Right lung (tissue), 10 donors: ENCODE measurements at places on chromosomes 3 and 15.
A peak's percentile ranks its signal among the peaks of the same experiment; 100 is the strongest.

DNA sequence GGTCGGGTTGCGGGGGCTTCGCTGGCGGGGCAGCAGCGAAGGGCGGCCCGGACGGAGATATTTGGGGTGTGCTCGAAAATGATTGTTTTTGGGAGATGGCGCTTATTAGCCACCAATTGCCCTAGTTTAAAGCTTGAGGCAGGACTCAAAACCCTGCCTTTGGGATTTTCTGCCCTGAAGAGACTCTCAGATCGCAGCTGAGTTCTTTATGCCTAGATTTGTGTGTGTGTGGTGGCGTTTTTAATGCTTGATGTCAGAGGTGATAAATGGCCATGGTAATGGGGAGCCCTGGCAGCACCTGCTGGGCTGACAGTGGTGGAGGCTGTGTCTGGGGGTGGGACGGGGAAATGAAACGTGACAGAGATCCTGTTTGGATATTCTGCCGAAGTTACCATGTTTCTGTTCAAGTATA is 604 bp downstream of the KCTD6 start:
- DNase-seq, result no peak

GRCh38 chr15:80856809-80857377 is 77.7 kb downstream of the CEMIP start:
- peak; percentile 55 for DNase-seq

DNA sequence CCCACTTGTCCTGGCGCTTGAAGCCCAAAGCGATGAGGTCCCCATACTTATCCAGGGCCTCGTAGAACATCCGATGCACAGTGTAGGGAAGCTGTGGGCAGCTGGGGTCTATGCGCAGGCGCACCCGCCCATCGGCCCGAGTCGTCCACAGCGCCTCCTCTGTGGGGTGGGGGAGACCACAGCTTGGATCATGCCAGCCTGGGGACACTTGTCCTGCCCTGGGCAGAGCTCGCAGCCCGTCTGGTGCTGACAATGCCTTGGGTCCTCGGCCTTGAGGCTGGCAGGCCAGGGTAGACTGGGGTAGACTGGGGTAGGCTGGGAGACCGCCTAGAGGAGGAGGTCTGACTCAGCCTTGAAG is 39.8 kb downstream of the ACSBG1 start:
- DNase-seq, result no peak

- no peak for DNase-seq
Observed at GRCh38 chr3:187181454-187182170, 15.7 kb upstream of the RTP1 start.

- DNase-seq, result no peak
Observed at GRCh38 chr15:77889009-77889806, 188.3 kb downstream of the TBC1D2B start.

DNA sequence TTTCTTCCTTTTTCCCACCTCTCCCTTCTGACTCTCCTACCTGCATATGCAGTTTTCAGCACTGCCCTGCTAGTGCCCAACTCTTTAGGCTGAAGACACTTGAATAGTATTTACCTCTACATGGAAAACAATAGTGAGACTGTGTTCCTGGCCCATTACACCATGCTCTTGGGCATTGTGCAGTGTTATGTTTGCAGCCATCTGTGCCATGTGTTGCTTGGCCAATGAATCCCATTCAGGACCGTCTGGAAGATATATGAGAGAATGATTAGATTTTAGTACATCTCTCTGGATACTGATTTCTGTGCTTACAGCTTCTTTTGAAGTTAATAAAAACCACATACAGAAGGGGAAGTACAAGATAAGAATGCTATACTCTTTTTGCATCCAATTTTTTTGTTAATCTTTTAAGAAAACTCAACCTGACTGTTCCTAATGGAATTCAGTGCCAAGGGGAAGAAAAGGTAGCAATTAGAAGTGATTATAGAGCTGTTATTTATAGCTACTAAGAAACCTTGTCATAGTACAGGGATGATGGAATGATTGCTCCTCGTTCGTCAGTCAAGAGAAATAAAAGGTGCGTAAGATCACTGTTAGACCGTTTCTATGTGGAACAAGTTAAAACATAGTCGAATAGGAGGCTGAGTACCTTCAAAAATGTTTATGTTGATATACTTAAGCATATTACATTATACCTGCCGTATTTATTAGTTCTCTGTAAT is 58.9 kb downstream of the TMEM41A start:
- DNase-seq, result no peak

GRCh38 chr3:13045904-13046568 is 27.2 kb downstream of the IQSEC1 start:
- no peak for DNase-seq

DNA sequence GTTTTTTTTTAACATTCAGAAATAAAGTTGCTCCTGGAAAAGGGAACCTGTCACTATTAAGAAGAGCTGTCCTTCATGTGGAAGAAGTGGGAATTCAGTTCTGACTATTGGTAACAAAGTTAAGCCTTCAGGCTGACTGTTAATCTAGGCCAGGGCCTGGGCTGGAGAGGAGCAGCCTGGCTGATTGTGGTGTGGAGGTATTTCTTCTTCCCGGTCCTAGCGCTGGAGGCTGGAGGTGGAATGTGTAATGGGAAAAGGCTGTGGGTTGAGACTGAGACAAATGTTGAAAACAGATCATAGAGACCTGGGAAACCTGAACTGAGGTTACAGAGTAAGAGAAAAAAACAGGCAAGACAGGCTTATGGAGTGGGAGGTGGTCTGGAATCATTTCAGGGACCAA is 23.8 kb upstream of the SH3BP5 start:
- DNase-seq, result no peak

- no peak for DNase-seq
Observed at GRCh38 chr3:514192-514591, 317.6 kb downstream of the CHL1 start.

DNA sequence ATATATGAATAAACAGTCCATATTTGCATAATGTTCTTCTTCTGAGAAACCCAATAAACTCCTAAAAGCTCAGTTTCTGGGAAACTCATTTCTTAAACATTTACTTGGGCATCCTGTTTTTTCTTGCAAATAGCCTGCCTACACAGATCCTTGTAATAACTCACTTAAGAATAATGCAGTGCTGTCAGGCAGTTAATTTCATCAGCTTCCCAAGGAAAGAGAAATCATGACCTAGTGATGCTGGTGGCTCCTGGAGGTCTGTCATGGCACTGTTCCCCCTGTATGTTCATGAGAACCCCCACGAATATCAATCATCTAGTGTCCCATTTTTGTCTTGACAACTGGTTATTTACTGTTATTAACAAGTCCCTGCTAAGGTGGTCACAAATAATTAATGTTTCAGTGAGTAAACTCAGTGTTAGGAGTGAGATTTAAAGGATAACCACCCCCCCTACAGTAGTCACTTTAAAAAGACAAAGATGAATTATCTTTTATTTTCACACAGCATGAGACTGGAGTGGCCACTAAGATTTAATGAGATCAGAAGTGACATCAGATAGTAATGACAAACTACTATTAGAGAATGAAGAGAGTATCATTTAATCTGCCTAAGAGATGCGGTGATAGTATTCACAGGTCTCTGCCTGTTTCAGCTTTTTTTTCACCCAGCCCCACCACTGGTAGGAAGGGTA is 279.5 kb upstream of the NECTIN3 start:
- DNase-seq, result no peak

DNA sequence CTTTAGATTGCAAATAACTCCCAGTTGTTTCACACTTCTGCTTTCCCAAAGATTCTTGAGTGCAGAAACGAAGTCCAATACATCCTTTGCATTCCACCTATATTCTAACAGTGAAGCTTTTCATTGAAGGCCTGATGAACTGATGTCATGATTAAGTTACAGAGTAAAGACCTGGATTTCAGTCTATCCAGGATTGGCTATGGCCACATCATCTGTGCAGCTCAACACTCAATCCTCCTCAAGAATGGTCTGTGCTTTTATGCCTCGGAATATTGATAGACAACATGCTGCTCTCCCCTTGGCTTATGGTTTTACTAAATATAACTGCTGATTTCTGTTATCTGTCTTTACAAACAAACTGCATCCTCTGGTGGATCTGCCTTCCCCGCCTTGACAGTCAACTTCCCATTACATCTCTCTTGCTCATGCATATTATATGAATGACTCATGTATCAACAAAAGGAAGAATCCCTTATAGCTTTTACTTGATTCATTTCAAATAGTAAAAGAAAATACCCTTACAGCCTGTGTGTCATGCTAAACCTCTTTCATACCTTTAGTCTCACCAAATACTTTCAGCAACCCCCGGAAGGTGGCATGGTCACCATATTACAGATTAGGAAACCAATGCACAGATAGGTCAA is 59.5 kb downstream of the SCN11A start:
- DNase-seq, result no peak

DNA sequence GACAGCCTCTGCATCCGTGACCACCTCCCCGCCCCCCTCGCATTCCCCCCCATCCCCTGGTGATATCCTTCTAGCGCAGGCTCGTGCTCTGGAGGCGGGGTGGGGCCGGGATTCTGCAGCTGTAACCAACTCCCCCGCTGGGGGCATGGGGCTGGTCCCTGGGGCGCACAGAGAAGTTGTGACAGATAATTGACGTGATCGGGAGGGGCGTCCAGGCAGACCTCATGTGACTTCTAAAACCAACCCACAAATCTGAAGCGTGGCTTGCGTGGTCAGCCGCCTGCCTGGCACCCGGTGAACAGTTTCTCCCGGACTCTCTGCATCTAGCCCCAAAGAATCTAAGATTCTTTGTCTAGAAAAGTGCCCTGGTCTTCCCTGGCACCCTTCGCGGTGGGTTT is 100.6 kb upstream of the IGF1R start:
- DNase-seq, result no peak

DNA sequence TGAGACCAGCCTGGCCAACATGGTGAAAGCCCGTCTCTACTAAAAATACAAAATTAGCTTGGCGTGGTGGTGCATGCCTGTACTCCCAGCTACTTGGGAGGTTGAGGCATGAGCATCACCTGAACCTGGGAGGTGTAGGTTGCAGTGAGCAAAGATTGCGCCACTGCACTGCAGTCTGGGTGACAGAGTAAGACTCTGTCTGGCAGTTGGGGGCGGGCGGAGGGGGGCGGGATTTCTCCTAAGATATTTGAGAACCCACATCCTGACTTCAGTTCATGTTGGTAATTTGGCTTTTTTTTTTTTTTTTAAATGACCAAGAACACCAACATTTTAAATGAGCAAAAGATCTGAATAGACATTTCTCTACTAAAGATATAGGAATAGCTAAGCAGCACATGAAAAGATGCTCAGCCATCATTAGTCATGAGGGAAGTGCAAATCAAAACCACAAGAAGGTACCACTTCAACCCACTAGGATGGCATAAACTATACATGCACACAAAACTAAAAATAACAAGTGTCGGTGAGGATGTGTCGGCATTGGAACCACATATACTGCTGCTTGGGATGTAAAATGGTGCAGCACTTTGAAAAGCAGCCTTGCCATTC is 75.6 kb upstream of the LMOD3 start:
- no peak for DNase-seq

- DNase-seq, result peak; percentile 60
Observed at GRCh38 chr15:63985221-63986184, 60.8 kb downstream of the DAPK2 start.

GRCh38 chr3:59212128-59212779 is 162.4 kb upstream of the CFAP20DC start:
- DNase-seq, result no peak

DNA sequence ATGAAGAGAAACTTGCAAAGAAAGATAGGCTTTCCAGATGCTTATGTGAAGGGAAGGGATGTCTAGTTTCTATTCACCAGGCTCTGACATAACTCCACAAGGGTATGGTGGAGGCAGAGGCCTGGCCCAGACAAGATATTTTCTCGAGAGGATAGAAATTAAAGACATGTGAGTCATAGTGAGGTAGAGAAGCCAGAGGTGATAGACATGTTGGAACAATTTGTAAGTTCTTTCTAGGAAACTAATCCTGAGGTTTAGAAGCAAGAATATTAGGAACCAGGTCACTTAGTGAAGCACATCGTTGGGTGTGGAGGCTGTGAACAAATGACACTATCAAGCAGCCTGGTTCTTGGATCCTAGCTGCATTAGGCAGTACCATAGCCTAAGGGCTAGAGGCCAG is 176.9 kb downstream of the BBX start:
- no peak for DNase-seq

GRCh38 chr3:137191133-137191923 is 233.5 kb downstream of the IL20RB start:
- no peak for DNase-seq

- DNase-seq, result no peak
Observed at GRCh38 chr3:35944926-35945710, 305.8 kb downstream of the ARPP21 start.

DNA sequence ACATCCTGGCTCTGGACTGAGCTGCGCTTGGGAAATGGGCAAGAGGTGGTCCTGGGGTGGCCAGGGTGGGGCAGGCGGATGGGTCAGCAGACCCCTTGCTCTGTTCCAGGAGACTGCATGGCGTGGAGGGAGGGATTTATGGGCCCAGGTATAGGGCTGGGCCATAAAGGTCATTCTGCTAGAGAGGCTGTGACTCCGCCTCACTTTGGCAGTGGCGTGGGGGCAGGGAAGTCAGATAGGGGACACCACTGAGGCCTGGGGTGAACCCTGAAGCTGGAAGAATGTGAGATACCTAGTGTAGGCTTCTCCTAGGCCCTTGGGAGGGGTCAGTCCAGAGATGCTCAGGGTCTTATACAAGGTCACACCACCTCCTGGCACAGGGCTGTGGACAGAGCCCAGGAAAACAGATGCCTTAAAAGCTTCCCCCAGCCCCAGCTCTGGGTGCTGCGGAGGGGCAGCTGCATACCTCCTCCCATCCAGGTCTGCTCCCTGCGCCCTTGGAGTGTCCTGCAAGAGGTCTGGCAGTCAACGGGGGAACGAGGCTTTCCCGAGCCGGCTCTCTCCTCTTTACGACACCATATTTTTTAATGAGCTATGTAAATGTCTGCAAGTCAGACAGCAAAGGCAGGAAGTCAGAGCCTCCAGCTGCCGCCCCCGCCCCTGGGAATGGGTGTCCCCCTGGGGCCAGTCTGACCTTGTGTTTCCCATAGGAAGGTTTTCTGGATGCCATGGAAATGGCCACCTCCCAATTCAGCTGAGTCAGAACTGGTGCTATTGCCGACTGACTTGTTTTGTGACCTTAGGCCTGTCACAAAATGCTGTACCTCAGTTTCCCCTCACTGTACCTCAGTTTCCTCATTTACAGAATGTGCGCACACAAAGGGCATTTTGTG is 26.3 kb downstream of the LINGO1 start:
- DNase-seq, result no peak

- DNase-seq, result no peak
Observed at GRCh38 chr3:49648354-49649019, 25.7 kb upstream of the APEH start.

DNA sequence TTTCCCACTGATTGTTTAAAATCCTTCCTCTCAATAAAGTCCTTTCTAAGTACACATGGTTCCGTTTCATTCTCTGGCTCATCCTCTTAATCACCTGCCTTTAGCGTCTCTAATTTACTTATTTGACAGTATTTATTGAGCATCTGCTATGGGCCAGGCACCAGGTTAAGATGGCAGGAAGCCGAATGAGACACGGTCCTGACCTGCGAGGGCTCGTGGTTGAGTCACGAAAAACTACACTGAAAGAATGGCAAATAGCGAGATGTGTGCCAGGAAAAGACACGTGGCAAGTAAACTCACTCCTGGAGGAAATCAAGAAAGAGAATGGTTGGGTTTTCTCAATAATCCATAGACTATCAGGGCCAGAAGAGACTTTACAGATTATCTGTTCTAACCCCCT is 60.9 kb downstream of the HES1 start:
- DNase-seq, result no peak
